ENCODE measurements at places on chromosomes 4 and X.

DNA sequence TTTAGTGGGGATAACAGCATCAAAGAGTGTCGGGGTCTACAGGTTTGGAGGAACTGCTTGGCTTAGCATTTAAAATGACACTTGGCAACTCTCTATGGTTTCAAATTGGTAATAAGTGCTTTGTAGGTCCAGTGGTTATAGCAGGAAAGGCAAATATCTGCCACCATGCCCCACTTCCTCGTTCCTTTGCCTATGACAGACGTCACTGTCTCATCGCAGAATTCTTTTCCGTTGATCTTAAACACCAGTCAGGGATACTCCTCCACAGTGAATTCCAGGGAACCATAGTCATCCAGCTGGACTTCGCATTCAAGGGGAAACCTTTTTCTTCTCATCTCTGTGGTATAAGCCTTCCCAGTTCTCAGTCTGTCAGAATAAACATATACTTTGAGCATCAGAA lies 319.1 kb downstream of the GPAT3 start:
- DNase-seq: no peak

DNA sequence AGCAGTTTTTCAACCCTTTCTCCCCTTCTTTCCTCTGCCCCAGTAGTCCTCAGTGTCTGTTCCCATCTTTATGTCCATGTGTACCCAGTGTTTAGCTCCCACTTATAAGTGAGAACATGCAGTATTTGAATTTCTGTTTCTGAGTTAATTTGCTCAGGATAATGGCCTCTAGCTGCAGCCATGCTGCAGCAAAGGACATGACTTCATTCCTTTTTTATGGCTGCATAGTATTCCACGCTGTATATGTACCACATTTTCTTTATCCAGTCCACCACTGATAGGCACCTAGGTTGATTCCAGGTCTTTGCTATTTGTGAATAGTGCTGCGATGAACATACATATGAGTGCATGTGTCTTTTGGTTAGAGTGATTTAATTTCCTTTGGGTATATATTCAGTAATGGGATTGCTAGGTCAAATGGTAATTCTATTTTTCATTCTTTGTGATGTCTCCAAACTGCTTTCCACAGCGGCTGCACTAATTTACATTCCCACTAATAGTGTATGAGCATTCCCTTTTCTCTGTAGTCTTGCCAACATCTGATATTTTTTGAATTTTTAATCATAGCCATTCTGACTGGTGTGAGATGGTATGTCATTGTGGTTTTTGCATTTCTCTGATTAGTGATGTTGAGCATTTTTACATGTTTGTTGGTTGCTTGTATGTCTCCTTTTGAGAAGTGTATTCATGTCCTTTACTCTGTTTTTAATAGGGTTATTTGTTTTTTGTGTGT lies 54.6 kb upstream of the ANK2 start:
- no peak for DNase-seq

DNA sequence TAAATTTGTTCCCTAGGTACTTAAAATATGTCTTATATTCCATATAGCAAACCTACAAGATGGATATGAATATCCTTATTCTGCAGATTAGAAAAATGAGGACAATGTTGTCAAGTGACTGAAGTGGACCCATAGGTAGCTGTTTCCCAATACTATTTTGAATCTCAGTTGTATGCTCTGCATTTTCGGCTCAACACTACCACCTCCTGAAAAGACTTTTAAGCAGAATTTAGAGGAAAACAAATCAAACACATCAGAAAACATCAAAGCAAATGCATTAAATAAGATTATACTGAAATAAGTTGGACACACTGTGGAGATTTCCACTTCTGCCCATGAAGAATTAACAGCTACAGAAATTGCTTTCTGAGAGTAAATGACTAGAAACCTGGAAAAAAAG lies 488.7 kb downstream of the TRIML1 start:
- DNase-seq: no peak

DNA sequence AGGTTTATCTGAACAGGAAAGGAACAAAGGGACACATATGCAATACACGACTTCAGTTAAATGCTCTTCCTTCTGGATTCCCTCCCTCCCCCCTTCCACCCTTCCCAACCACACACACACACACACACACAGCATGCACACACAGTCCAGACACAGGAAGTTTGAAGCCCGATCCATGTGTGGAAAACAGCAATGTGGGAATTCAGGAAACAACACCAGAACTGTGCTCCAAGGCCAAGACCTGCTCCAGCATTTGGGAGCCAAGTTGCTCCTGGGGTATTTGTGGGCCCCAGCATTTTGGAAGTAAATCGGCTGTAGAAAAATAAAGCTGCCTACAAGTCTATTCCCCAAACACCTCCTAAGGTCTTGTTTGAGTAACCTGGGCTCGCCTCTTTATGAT lies 5.6 kb upstream of the AMOT start:
- DNase-seq: no peak

DNA sequence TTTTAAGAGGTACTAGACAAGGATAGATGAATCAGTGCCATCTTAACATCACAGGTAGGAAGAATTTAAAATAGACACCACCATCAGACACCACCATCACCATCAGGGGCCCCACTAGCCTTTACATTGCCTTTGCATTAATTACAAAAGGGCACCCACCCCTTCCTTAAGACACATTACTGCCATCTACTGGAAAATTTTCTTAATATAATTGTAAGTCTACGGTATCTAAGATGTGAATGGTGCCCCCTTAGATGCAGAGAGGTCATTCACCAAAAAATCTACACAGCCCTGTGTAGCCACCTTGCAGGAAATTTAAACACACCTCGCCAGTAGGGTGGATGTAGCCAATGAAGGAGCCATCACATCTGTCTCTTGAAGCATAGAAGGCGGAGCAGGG lies 184.1 kb downstream of the MID1IP1 start:
- no peak for DNase-seq

DNA sequence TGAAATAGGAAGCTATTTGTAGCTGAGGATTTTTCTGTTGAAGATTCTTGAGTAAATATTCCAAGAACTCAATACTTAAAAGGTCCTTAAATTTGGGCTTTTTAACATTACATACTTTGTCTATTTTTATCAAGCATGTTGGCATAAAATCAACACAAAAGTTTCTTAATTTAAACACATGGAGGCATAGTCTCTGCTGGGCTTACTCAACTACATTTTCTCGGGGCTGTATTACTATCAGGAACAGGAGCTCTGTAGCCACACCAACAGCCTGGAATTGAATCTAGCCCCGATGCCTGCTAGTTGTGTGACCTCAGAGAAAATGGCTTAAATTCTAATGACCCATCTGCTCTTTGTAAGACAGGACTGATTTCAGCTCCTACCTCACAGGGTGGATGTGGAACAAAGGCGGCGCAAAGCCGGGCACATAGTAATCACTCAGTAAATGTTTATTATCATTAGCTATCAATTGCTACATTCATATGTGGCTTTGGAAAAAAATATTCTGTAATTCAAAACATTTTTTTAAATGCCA lies 207.0 kb downstream of the NSUN7 start:
- DNase-seq: no peak

- no peak for DNase-seq
Measured at GRCh38 chrX:51894697-51895336, 1.4 kb downstream of the MAGED1 start.

DNA sequence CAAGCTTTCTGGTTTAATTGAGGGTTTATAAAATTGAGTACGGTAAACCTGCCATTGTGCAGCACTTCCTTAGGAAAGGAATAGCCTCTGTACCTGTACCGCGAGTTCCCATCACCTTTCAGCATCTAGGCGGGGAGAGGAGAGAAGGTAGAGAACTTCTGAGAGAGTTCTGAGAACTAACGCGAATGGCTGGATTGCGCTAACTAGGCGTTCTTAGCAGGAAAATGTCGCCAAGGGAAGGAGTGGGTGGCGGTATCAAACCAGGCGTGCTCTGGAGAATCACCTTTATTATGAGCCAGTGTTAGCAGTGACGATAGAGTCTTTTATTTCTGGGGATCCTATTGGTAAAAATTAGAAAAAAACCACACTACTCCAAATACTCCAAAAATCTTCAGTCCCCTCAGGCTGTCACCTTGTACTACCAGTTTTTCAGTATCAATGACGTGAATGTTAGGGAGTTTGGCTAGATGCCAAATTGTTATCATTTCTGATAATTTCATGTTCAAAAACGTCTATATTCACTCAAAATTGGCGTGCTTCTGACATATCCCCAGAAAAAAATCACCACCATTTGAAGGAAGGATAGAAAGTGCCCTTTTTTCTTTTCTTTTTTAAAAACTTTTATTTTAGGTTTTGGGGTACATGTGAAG lies 1.4 kb downstream of the UGT8 start:
- no peak for DNase-seq

- DNase-seq: no peak
Measured at GRCh38 chr4:74057588-74057987, 19.1 kb upstream of the CXCL3 start.

- no peak for DNase-seq
Measured at GRCh38 chr4:25560605-25561004, 95.0 kb upstream of the SLC34A2 start.

DNA sequence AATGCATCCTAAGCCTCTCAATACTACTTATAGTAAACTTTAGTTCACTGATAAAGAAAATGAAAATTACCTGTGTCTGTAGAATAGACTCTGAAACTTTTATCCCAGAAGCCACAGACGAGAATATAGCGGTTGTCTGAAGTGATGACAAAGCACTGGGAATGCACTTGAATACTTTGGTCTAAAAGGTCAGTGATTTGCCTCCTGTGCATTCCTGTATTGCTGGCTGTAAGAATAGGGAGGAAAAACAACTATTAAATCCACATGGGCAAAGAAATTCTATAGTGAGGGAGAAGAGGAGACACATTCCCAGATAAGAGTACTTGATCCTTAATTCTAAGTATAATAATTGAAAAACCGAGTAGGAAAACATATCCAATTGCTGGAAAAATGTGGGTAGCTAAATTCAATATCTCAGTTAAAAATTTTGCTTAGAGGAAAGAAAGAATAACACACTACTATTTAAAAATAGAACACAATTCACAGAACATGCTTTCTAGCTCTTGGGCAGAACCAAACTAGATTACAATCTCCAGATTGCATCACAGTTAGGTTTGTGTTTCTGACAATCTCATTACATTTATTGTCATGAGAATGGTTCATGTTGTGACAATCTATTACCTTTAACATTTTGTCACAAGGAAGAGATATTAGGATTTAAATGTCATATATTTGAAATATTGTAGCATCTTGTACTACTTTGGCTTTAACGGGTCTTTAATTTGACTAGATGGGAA lies 232.1 kb downstream of the DCLK2 start:
- no peak for DNase-seq

DNA sequence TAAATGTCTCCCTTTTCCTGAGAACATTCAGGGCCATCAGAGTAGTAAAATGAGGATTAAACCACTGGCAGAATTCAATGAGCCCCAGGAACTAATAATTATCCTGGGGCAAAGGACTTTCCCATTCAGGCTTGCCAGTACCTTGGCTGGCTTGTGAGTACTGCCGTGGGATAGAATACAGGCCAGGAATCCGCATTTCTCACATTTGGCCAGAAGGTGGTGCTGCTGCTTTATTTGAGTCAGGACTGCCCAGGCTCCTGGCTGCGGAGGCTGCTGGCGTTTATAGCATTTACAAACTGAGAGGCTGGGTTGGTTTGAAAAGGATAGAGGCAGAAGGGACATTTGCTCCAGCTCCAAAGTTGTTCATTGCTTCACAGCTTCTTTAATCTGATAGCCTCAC lies 91.4 kb downstream of the RTL9 start:
- peak; percentile 64 for DNase-seq

DNA sequence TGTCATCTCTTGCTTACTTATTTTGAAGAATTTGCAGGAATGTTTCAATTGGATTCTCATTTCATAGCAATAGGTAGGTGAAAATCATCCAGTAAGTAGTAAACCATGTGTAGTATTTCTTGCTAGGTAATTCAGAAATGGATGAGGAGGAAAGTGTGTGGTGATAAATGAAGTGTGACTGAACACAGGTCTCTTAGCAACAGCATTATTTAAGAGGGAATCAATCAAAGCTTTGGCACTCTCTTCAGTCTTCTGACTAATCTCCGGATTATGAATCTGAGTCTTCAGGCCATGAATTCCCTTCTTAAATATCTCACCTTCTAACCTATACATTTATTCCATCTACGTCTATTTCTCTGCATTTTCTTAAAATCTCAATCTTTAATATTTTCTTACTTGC lies 55.8 kb upstream of the ARHGAP24 start:
- DNase-seq: no peak

GRCh38 chr4:21986307-21986706 lies 37.7 kb upstream of the KCNIP4 start:
- no peak for DNase-seq

DNA sequence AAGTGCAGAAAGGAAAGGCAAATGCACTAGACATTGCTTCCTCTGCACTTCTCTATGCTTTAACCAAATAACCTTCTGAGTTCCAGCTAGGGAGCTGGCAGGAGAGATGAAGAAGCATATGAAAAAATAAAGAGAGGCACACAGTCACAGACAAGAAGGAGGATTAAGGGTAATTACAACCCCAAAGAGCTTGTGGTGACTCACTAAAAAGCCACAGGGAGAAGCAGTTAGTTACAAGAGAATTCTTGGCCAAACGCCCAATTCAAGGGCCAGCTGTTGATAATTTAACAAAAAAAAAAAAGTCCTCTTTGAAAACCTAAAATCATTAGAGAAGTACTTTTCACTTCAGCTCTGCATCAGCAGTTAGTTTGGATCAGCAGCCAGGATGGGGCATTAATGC lies 478.0 kb downstream of the KCNIP4 start:
- DNase-seq: no peak

- no peak for DNase-seq
Measured at GRCh38 chr4:83664071-83664470, 128.2 kb downstream of the GPAT3 start.

GRCh38 chr4:120865985-120866384 lies 56.5 kb downstream of the PRDM5 start:
- DNase-seq: no peak

GRCh38 chrX:70289793-70290770 lies at the start of the genes KIF4A and PDZD11:
Gene KIF4A (plus strand): TSS chrX:70290104. CDS start chrX:70290459, 355 bp downstream.
Gene PDZD11 (minus strand): TSS chrX:70289927. CDS start chrX:70289341, 586 bp downstream.
- peak; percentile 86 for DNase-seq

DNA sequence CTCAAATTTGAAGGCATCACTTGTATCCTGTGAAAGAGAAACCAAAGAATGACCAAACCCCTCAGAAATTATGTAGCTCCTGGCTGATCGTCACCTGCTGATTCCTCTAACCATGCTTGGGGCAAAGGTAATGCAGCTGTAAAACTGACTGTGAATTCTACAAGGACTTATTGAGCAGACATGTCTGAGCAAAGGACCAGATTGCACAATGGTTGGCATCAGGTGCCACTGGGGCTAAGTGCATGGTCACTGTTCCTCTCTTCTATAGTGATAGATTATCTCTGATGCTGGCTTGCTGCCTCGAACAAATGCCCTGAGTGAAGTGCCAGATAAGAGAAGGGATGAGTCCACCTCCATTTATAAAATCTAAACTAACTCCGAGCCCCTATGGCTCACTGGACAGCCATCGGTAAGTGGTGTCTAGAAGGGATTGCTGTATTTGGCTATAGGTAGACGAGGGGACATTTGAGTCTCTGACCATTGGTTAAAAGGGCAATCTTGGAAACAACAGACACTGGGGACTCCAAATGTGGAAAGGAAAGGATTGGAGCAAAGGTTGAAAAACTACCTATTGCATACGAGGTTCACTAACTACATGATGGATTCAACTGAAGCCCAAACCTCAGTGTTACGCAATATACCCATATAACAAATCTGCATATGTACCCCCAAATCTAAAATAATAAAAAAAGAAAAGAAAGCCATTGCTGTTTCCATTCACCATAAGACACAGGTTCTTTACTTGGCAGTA lies 110.7 kb upstream of the IGSF1 start:
- DNase-seq: no peak

Data from activated CD8-positive, alpha-beta memory T cell treated with anti-CD3 and anti-CD28 coated beads, Interleukin-2, amount 50 U/mL, for 48 hours (primary cell).